ENCODE measurements at places on chromosomes 5 and 9.

GRCh38 chr5:6220346-6221088 is 157.8 kb downstream of the MED10 start:
- DNase-seq, result no peak

GRCh38 chr5:3796736-3797135 is 201.1 kb downstream of the IRX1 start:
- no peak for DNase-seq

DNA sequence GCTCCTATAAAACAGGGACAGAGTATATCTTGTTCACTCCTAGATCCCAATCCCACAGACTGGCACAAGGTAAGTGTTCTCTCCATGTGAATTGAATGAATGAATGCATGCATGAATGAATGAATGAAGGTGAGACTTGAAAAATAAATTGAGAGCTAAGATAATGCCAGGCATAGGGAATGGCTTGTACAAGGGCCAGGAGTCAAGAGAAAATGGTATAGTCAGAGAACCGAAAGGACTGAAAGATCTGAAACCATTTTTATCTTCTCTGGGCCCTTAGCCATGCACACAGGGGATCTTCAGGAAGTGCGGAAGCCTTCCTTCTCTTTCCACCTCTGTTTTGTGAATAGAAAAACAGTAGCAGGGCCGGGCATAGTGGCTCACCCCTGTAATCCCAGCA is 48.4 kb upstream of the FABP6 start:
- no peak for DNase-seq

- no peak for DNase-seq
Observed at GRCh38 chr5:172554562-172554961, 86.5 kb upstream of the NEURL1B start.

GRCh38 chr9:34253460-34253837 is 74.6 kb downstream of the UBAP1 start:
- DNase-seq, result peak; percentile 45

DNA sequence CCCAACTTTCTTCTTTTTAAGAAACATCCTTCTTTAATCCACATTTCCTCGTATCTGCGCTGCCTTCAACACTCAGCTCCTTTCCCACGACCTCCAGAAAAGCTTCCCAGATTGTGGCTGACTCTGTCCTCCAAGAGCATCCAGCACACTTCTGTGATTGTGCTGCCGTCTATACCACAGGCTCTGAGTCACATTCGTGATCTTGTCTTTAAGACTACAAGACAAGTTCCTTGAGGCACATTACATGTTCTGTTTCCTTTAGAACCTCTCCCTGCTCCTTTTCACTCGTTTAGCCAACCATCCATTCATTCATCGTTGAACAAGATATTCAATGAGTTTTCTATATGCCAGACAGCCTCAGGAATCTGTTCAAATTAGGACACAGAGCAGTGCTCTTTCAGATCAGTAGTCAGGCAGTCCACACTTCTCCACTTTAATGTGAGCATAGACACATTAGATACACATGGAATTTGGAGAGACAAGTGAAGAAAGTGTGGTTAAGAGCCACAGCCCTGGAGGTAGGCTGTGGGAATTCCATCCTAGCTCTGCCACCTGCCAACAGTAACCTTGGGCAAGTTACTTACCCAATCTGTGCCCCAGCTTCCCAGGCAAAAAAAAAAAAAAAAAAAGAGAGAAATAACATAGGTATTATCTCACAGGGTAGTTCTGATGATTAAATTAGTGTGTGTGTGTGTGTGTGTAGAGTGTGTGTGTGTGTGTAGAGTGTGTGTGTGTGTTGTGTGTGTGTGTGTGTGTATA is 18.9 kb downstream of the WHRN start:
- DNase-seq, result no peak

DNA sequence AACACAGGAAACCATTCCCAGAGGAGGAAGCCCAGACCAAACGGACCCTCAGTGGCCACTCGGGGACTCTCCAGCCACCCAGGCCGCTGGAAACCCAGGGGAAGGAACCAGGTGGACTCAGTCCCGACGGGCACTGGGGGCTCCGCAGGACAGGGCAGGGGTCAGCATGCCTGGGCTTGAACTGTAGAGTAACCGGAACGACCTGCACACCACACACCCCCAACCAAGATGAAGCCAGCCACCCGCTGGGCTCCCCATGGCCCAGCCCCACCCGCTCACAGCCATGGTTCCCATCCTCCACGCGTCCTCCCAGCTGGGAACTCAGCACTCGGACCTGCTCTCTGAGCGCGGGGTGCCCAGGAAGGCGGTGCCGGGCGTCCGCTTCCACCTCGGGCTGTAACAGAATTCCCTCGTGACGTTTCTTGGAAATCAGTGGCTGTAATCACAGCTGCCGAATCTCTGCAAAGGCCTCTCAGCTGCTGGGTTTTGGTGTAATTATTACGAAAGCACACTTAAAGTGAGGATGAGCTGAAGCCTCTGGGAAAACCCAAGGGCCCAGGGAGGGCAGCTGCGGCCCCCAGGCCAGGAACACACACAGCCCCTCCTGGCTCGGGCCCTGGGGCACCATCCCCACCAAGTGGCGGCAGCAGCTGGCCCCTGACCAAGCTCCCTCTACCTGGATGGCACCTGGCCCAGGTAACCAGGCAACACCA is 13.8 kb downstream of the NACC2 start:
- no peak for DNase-seq

- no peak for DNase-seq
Observed at GRCh38 chr5:39341896-39342295, 22.4 kb downstream of the C9 start.

- no peak for DNase-seq
Observed at GRCh38 chr5:135964670-135965320, 10.0 kb upstream of the LECT2 start.

DNA sequence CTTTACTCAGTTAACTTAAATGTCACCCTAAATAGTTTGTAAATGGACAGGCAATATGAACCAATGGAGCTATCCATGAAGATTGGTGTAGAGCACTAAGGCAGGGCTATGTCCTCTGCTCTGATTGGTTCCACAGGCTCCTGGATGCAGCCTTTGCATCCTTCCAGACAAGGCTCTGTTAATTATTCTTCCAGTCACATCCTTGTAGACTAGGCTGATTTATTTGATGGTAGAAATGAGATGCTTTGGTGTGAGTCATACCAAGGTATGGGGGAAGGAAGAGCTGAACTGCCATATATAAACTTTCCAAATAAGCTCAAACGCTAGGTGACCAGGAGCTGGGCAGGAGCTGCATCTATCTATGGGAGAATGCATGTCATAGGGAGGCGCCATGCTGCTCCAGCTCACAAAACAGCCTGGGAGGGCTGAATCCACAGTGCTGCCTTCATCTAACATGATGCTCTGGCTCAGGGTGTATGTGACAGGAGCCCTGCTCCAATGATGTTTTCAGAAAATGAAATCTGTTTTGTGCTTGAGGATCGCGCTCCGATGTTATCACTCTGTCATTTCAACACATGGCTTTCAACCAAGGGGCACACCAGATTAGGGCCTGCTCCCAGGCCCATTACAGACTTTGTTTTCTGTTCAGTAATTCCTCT is 818.0 kb upstream of the ZNF608 start:
- DNase-seq, result no peak

GRCh38 chr9:21995006-21995665 is 545 bp downstream of the CDKN2B-AS1 start:
- DNase-seq, result peak; percentile 87

GRCh38 chr9:79184831-79185230 is 386.9 kb upstream of the TLE4 start:
- no peak for DNase-seq

GRCh38 chr5:54217826-54218503 is 92.4 kb downstream of the ARL15 start:
- peak; percentile 79 for DNase-seq

GRCh38 chr9:106921341-106921899 is 58.5 kb downstream of the ZNF462 start:
- DNase-seq, result peak; percentile 90

GRCh38 chr9:95004411-95005277 is 278.1 kb downstream of the AOPEP start:
- peak; percentile 61 for DNase-seq

- DNase-seq, result no peak
Observed at GRCh38 chr5:33300209-33300742, 140.5 kb upstream of the TARS1 start.

DNA sequence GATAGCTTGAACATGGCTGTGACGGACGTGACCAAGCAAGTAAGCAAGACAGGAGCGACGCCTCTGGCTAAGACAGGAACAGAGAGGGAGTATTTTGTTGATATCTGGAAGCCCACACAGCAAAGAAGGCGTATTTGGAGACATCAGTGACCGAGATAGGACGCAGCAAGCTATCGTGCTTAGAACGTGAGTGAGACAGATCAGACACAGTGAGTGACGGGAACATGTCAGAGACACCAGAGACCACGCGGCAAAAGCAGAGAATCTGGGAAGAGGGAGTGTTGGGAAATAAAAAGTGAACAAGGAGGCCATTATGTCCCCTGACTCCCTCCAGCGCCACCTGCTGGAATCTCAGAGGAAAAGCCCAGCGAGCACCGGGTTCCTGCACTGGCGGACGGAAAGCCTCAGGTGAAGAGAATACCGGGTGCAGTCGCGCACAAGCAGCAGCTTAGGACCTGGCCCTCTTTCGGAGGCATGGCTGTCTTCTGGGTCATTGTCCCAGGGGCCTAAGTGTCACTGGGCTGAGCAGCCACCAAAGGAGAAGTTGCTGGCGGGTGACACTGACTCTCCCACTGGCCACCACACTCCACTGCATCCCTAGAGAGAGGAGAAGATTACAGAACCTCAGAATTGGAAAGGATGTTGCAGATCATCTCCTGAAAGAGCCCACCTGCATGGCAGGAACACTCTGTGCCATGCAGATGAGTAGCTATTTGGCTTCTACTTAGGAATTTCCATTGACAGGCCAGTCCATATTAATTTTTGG is 99.1 kb downstream of the FBXO38 start:
- DNase-seq, result peak; percentile 67

GRCh38 chr5:134649163-134649835 is 714 bp downstream of the SEC24A start:
- peak; percentile 33 for DNase-seq

GRCh38 chr9:109894921-109895758 is 115.1 kb downstream of the PALM2AKAP2 start:
- DNase-seq, result no peak

DNA sequence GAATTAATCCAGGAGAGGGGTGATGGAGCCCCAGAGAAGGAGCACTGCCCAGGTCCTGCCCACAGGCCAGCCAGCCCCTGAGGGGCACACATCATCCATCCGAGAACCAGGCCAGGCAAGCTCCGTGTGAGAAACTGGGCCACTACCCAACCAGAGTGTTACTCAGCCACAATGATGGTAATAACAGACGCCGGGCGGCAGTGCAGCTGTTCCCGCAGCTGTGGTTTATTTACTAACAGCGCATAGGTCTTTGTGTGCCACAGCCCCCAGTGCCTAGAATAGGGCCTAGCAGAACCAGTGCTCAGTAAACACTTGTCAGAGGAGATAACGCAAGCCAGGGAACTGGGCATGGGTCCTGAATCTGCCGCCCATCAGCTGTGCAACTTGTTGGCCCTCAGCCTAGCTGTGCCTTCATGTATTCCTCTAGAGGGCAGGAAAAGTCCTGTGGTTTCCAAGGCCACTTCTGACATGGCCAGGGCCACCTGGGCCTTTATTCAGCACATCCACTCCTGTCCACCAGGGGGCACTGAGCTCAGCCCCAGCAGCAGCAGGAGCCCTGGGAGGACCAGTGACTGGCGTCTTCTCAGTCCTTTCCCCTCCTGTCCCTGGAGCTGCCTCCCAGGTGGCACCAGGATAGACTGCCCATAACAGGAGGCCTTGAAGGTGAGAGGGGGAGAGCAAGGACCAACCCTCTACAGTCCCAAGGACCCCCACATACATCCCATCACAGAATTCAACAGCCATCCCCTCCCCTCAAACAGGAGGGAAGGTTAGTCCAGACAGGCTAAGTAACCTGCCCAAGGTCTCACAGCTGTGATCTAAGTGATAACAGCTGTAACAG is 2.1 kb downstream of the MXD3 start:
- DNase-seq, result peak; percentile 86

DNA sequence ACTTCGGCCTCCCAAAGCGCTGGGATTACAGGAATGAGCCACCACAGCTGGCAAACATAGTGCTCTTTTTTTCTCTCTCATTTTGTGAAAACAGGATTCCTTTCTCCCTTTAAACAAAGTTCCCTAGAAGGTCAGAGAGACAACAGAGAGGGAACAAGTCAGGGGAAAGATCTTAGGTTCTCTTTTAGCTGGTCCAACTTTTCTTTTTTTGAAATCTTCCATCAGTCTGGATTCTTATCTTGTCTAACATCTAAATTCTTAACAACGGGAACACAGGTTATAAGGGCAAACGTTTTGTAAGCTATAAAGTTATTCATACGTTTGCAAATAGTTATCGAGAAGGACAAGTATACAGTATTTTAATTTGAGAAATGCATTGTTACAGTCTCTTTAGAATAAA is 224.1 kb upstream of the TBCA start:
- DNase-seq, result no peak
